ENCODE measurements at places on chromosomes 11 and 22.

DNA sequence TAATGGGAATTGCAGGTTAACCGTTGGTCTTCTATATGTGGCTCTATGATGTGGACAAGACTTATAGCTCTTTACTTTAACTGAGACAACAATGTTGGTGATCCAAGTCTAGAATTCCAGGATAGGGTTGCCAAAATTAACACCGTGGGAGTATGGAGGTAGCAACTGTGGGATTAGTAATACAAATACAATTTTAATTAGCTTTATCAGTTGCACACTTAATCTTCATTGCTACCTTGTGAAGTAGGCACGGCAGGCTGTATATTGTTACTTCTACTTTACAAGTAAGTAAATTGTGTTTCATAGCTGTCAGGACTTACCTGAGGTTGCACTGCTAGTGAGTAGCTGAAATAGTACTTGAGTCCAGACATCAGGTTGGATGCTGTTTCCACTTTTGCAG lies 21.0 kb downstream of the MTMR3 start:
- no peak for DNase-seq

- DNase-seq: no peak
Measured at GRCh38 chr11:12723421-12724300, 49.4 kb downstream of the TEAD1 start.

GRCh38 chr11:134738581-134738980 lies 326.5 kb upstream of the B3GAT1 start:
- no peak for DNase-seq

GRCh38 chr11:73217131-73217809 lies 811 bp upstream of the P2RY2 start:
- no peak for DNase-seq

DNA sequence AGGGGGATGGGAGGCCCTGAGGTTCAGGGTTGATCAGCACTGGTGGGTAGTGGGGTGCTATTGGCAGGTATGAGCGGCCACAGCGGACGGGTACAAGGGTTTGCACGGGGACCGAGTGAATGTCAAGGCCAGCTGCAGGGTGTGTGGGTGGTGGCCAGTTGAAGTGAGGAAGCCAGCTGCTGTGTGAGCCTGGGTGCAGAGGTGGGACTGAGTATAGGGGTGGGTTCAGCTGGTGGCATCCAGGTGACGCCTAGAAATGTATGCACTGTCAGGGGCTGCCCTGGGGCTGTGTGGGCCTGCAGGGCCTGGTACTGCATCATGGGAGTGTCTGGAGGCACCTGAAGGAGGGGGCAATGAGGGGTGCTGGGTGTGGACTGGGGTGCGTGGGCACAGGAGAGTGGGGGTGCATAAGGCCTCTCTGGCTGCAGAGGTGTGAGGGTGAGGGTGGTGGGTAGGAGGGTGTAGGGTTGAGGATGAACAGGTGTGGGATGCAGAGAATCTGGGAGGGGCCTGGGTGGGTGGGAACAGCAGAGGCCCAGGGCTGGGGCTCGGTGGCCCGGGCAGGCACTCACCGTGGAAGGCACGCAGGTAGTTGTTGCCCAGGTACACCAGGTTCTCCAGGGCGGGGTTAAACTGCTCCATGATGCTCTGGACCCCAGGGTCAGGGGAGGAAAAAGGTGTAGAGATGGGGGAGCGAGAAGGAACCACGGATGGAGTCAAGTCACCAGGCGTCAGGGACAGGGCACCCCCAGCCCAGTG lies 1.7 kb downstream of the BAIAP2L2 start:
- DNase-seq: no peak
